Glutamatergic neuron (in vitro differentiated cells): ENCODE measurements at places on chromosomes 1 and 21. TPM values are rescaled to one million over a fixed set of nuclear protein-coding genes. Genes with fewer than 3 reads are reported as not detected.

The AIRE gene
- total RNA-seq = not detected

The PLA2G4A gene
- total RNA-seq = not detected

The TNFSF4 gene
- total RNA-seq = 0.34 TPM

The TMCO4 gene
- total RNA-seq = not detected

The KCNE2 gene
- total RNA-seq = not detected

The SLC16A4 gene
- 4.4 TPM for total RNA-seq

The CYB561D1 gene
- total RNA-seq = 23.9 TPM

The MXRA8 gene
- 7.7 TPM for total RNA-seq

The TTC39A gene
- total RNA-seq = 28.0 TPM

The BRDT gene
- total RNA-seq = not detected

The STPG1 gene
- total RNA-seq = 2.4 TPM

The CA6 gene
- total RNA-seq = not detected

The HMGCL gene
- 19.4 TPM for total RNA-seq

The WNT3A gene
- not detected for total RNA-seq

The PBX1 gene
- 98.7 TPM for total RNA-seq

The LCE1F gene
- total RNA-seq = not detected

The COL8A2 gene
- total RNA-seq = not detected

The RIMKLA gene
- 4.1 TPM for total RNA-seq

The IGSF21 gene
- total RNA-seq = 1.3 TPM

The SLAMF6 gene
- total RNA-seq = not detected

The UQCRHL gene
- 2.0 TPM for total RNA-seq

The KCNJ9 gene
- total RNA-seq = 2.0 TPM

The SLAMF1 gene
- not detected for total RNA-seq

The GJA4 gene
- not detected for total RNA-seq

The EFNA3 gene
- 14.6 TPM for total RNA-seq

The CACNA1S gene
- 0.07 TPM for total RNA-seq

The CD34 gene
- total RNA-seq = 0.20 TPM

The TNFRSF4 gene
- total RNA-seq = 0.29 TPM

The L1TD1 gene
- 1.8 TPM for total RNA-seq

The ANKRD45 gene
- 4.7 TPM for total RNA-seq

The SSX2IP gene
- total RNA-seq = 16.0 TPM

The AMY1A gene
- total RNA-seq = not detected

The HORMAD1 gene
- not detected for total RNA-seq

The AUNIP gene
- 1.3 TPM for total RNA-seq

The CELA3B gene
- not detected for total RNA-seq

The RORC gene
- total RNA-seq = not detected

The CLEC20A gene
- not detected for total RNA-seq

The FBXO44 gene
- 51.7 TPM for total RNA-seq

The GLRX2 gene
- total RNA-seq = 7.2 TPM

The AMY1C gene
- total RNA-seq = not detected

The LCE1C gene
- not detected for total RNA-seq

The SPRR2G gene
- not detected for total RNA-seq

The GJB4 gene
- not detected for total RNA-seq

The LCE1D gene
- total RNA-seq = not detected

The NPPB gene
- total RNA-seq = not detected

The RSBN1 gene
- total RNA-seq = 35.2 TPM

The EXO1 gene
- total RNA-seq = 2.2 TPM

The MSH4 gene
- total RNA-seq = 0.20 TPM

The NCAM2 gene
- total RNA-seq = 4.3 TPM

The PAX7 gene
- total RNA-seq = 0.07 TPM

The RHD gene
- total RNA-seq = not detected

The NOS1AP gene
- total RNA-seq = 12.7 TPM

The SH2D1B gene
- total RNA-seq = not detected

The ZNF695 gene
- total RNA-seq = 7.9 TPM

The PTPRC gene
- not detected for total RNA-seq

The GJC2 gene
- total RNA-seq = 3.0 TPM

The ZNF669 gene
- total RNA-seq = 28.5 TPM

The DYNLT5 gene
- 1.4 TPM for total RNA-seq

The CDA gene
- not detected for total RNA-seq
